ENCODE measurements at places on chromosomes 6 and 20.

GRCh38 chr20:36018208-36018988 lies 50.0 kb downstream of the CNBD2 start:
- DNase-seq = no peak

GRCh38 chr20:16714751-16715150 lies 15.1 kb upstream of the SNRPB2 start:
- no peak for DNase-seq

GRCh38 chr20:51513545-51513944 lies 29.0 kb downstream of the NFATC2 start:
- no peak for DNase-seq

GRCh38 chr6:97548354-97548753 lies 265.3 kb upstream of the MMS22L start:
- no peak for DNase-seq

- no peak for DNase-seq
Observed at GRCh38 chr20:5222919-5223634, 93.7 kb downstream of the PROKR2 start.

DNA sequence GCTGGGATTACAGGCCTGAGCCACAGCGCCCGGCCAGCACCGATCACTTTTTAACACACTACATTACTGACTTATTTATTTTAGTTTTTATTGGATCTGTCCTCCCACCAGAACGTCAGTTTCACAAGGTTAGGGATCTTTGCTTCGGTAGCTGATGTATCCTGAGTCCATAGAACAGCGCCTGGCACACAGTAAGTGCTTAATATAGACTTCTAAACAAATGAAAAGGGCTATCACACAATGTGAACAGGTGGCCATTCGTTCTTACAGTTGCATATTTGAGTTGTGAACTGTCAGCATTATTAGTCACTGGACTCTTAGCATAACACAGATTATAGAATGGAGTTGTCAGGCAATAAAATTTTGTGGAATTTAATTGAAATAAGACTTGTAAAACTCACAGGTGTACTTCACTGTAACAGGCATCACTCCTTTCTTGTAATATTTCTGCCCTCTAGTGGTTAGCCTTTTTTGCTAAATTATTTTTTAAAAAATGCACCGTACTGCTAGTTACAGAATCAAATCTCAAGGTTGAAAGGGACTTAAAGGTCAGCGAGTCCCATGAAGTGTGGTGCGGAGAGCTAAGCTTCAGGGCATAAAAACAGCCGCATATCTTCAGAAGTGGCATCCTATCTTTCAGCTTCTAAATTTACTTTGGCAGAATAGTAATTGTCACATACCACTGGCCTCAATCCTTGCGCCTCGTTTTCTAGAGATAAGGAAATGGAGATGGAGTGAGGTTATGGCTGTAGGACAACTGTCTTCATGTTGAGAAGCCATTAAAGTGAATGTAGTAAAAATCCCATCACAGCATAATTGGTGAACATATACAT lies 3.4 kb upstream of the TBC1D7 start:
- no peak for DNase-seq

DNA sequence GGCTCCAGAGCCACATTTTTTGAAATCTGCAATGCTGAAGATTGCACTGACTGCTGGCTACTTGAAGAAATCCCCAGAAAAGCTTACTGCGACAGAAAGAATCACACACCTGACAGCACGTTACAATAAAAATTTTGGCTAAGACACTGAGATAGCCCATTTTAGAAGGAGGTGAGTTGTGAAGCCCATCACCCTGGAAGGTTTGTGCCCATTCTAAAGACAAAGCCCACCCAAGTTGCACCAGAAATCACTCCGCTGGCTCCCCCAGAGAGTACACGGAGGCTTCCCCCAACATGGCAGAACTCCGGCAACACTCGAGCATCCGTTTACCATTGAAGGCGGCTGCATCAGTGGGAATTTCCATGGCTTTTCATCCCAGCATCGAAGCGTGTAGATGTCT lies 29.4 kb downstream of the LPA start:
- no peak for DNase-seq

DNA sequence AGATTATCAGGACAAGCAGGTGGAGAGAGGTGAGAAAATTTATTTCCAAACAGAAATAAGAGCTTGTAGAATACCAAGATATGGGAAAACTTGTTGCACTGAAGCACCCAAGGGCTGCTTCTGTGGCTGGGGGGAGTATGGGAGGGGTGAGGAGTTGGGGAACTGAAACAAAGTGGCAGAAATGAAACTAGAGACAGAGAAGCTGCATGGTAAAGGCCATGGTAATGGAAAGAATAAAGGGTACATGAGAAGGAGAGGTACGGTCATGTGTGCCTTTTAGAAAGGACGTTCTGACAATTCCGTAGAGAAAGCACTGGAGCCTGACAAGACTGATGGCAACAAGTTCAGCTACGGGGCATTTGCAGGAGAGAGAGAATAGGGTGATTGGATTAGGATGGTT lies 51.6 kb upstream of the RIN2 start:
- DNase-seq = no peak

GRCh38 chr6:100163035-100163434 lies 169.0 kb upstream of the MCHR2 start:
- DNase-seq = no peak

- DNase-seq = no peak
Observed at GRCh38 chr20:33460711-33461110, 17.1 kb upstream of the SNTA1 start.
